Right ventricle myocardium superior (tissue), 1 donor: ENCODE measurements at places on chromosomes 1 and 21. TPM values are rescaled to one million over a fixed set of nuclear protein-coding genes. Genes with fewer than 3 reads are reported as not detected.

The TPTE gene
- not detected for total RNA-seq

The VWA1 gene
- 17.1 TPM for total RNA-seq

The BRINP3 gene
- 0.05 TPM for total RNA-seq

The TMEM51 gene
- 3.4 TPM for total RNA-seq

The PLEKHG5 gene
- total RNA-seq: 16.8 TPM

The PHLDA3 gene
- total RNA-seq: 21.5 TPM

The NCAM2 gene
- total RNA-seq: 4.3 TPM

The SH3BGR gene
- 105 TPM for total RNA-seq

The TNFRSF9 gene
- total RNA-seq: not detected

The SV2A gene
- total RNA-seq: 0.32 TPM

The IVL gene
- total RNA-seq: not detected

The FMOD gene
- 5.9 TPM for total RNA-seq

The ACTA1 gene
- total RNA-seq: 577 TPM

The CA6 gene
- total RNA-seq: not detected

The CAPN8 gene
- not detected for total RNA-seq

The MEGF6 gene
- 7.3 TPM for total RNA-seq

The CHIA gene
- total RNA-seq: not detected

The TMEM81 gene
- 2.7 TPM for total RNA-seq

The RIPK4 gene
- total RNA-seq: 0.08 TPM

The KRTAP7-1 gene
- not detected for total RNA-seq

The FCRL6 gene
- 0.32 TPM for total RNA-seq

The UBE2U gene
- total RNA-seq: 1.2 TPM

The OR2M3 gene
- not detected for total RNA-seq

The LRRC7 gene
- total RNA-seq: 3.0 TPM

The SLC22A15 gene
- total RNA-seq: 10.7 TPM

The ABCA4 gene
- total RNA-seq: 0.08 TPM

The HSF2BP gene
- not detected for total RNA-seq

The PYHIN1 gene
- total RNA-seq: 0.22 TPM

The NCDN gene
- total RNA-seq: 20.3 TPM

The TRIM63 gene
- 229 TPM for total RNA-seq
